ENCODE measurements at places on chromosomes 11 and 22. TPM values are rescaled to one million over a fixed set of nuclear protein-coding genes. Genes with fewer than 3 reads are reported as not detected.
A peak's percentile ranks its signal among the peaks of the same experiment; 100 is the strongest.

GRCh38 chr11:97764605-97765004 is 1256.1 kb upstream of the CNTN5 start:
- H3K4me3 ChIP-seq: no peak overlapping the region
- no peaks in the 10 kb centered on the region for H3K27me3 ChIP-seq

- H3K36me3 ChIP-seq: no peaks in the 10 kb centered on the region
- no peaks in the 10 kb centered on the region for H3K27me3 ChIP-seq
- H3K27ac ChIP-seq: no peak overlapping the region
- no peak overlapping the region for H3K4me3 ChIP-seq
- no peak for DNase-seq
These were observed 119.6 kb downstream of the DYNC2H1 start for GRCh38 chr11:103228807-103229206.

DNA sequence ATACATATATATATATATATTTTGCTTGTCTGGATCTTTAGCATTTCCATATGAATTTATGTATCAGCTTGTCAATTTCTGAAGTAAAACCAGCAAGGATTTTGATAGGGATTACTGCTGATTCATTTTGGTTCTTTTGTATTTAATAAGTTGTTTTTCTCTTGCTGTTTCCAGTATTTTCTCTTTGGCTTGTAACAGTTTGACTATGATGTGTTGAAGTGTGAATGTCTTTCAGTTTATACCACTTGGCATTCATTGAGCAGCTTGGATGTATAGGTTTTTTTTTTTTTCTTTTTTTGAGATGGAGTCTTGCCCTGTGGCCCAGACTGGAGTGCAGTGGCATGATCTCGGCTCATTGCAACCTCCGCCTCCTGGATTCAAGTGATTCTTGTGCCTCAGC is 12.4 kb downstream of the LDHAL6A start:
- no peak overlapping the region for H3K4me3 ChIP-seq
- no peak overlapping the region for H3K27ac ChIP-seq
- no peaks in the 10 kb centered on the region for H3K27me3 ChIP-seq

DNA sequence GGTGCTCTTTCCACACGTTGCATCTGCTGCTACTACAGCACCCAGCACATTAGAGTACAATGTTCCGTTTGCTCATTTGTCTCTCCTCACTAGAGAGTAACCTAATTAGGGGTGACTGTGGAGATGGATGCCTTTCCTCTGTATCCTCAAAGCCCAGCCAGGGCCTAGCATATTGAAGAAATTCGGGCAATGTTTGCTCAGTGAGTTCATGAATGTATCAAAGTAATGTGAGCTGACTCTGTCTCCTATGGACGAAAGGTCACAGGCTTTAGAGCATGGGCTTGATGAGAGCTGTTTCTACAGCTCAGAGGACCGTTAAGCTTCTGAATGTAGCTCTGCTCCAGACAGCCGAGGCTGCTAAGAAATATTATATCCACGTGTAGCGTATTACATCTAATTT is 67.5 kb downstream of the C11orf58 start:
- H3K27ac ChIP-seq: no peak overlapping the region
- H3K4me3 ChIP-seq: no peak overlapping the region
- DNase-seq: no peak
- H3K27me3 ChIP-seq: no peaks in the 10 kb centered on the region

GRCh38 chr22:45987136-45987861 is 10.3 kb upstream of the WNT7B start:
- no peak for DNase-seq
- H3K27ac ChIP-seq: no peak overlapping the region
- no peaks in the 10 kb centered on the region for H3K4me1 ChIP-seq
- H3K36me3 ChIP-seq: no peaks in the 10 kb centered on the region
- peaks cover 2% of the 10 kb centered on the region for H3K27me3 ChIP-seq

GRCh38 chr11:44923115-44923514 is 27.6 kb downstream of the TP53I11 start:
- no peak overlapping the region for H3K27ac ChIP-seq
- no peaks in the 10 kb centered on the region for H3K36me3 ChIP-seq
- no peak overlapping the region for H3K4me3 ChIP-seq
- no peaks in the 10 kb centered on the region for H3K4me1 ChIP-seq

- peak overlapping the region; percentile 97 for H3K4me3 ChIP-seq
- DNase-seq: no peak
- peaks cover 3% of the 10 kb centered on the region for H3K36me3 ChIP-seq
- peaks cover 41% of the 10 kb centered on the region for H3K4me1 ChIP-seq
- H3K27ac ChIP-seq: peak overlapping the region; percentile 95
These were observed 451 bp downstream of the FHIP1B start for GRCh38 chr11:6233984-6234386.

DNA sequence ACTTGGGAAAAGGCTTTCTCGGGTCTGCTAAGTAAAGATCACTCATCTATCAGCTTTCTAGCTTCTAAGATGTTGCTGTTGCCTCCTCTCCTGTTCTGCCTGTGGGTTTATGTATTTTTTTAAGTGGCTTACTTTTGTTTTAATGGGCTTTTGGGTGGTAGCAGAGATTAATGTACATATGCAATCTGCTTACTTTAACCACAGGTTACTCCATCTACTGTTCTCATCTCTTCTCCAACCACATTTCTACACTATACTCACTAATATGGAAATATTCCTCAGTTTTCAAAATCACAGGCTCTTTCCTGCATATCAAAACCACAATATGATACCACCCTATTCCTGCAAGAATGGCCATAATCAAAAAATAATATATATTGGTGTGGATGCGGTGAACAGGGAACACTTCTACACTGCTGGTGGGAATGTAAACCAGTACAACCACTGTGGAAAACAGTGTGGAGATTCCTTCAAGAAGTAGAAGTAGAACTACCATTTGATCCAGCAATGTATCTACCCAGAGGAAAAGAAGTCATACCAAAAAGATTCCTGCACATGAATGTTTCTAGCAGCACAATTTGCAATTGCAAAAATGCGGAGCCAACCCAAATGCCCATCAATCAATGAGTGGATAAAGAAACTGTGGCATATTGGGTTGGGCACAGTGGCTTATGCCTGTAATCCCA is 288.8 kb downstream of the SWAP70 start:
- H3K4me1 ChIP-seq: no peaks in the 10 kb centered on the region
- peaks cover 6% of the 10 kb centered on the region for H3K27me3 ChIP-seq
- no peak overlapping the region for H3K27ac ChIP-seq
- DNase-seq: no peak
- no peak overlapping the region for H3K4me3 ChIP-seq

- H3K27ac ChIP-seq: peak overlapping the region; percentile 90
- H3K27me3 ChIP-seq: peaks cover 6% of the 10 kb centered on the region
- peaks cover 16% of the 10 kb centered on the region for H3K36me3 ChIP-seq
- H3K4me3 ChIP-seq: peak overlapping the region; percentile 87
- no peak for DNase-seq
These were observed 1.1 kb downstream of the CAVIN3 start for GRCh38 chr11:6319001-6319703.

DNA sequence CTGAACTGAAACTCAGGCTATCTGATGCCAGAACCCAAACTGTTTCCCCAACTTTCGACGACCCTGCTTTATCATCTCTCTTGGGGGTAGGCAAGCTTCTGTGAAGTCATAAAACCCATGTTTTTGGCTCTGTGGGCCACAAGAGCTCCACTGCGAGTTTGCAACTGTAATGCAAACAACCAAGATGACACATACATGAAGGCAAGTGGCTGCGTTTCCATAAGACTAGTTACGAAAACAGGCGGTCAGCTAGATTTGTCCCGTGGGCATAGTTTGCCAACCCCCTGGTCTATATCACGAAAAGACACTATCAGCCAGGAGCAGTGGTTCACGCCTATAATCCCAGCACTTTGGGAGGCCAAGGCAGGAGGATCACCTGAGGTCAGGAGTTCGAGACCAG is 37.5 kb downstream of the TPST2 start:
- no peak for DNase-seq
- peaks cover 2% of the 10 kb centered on the region for H3K36me3 ChIP-seq
- no peak overlapping the region for H3K27ac ChIP-seq
- peaks cover 2% of the 10 kb centered on the region for H3K4me1 ChIP-seq
- H3K27me3 ChIP-seq: no peaks in the 10 kb centered on the region
- H3K4me3 ChIP-seq: no peak overlapping the region

DNA sequence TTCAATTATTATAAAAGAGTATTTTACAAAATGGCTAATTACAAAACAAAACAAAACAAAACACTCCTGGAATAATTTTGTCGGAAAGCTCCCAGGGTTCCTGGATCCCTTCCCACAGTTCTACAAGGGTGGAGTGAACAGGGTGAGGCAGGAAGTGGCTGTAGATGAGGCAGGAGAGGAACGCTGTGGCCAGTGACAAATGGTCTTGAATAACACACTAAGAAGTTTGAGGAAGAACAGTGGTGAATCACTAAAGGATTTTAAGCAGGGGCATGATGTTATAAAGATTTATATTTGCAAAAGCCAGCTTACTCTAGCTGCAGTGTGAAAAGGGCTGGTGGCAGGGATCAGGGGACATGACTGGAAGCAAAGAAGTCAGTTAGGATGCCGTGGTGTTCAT is 33.8 kb upstream of the APOA1 start:
- H3K4me1 ChIP-seq: peaks cover 3% of the 10 kb centered on the region
- H3K27ac ChIP-seq: no peak overlapping the region
- no peak for DNase-seq
- peaks cover 64% of the 10 kb centered on the region for H3K36me3 ChIP-seq
- no peak overlapping the region for H3K4me3 ChIP-seq

DNA sequence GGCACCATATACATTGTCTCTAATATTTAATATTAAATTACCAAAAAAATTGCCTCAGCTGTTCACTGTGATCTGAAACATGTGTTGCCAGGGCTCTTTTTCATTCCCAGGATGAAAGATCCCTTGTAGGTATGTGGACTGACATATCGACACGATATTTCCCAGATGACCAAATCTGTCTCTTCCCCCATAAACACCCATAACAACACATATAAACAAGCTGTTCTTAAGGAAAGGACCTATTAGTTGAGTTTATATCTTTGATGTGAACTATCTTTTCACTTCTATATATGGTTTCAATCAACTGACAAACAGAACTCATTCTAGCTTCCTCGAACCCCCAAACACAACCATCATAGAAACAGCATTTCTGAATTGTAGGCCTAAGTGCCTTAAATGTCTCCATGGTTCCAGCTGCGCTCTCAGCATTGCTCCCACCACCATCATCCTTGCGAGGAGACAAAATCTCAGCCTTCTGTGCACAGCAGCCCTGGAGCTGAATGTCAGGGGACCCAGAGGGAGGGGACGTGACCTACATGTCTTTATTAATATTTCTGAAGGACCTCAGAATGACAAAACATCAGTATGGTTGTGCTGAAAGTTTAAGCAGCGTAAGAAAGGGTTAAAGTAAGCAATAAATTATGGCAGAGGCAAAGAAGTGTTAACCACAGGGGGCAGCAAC is 67.0 kb downstream of the ETS1 start:
- H3K27ac ChIP-seq: peak overlapping the region; percentile 90
- H3K36me3 ChIP-seq: peaks cover 68% of the 10 kb centered on the region
- DNase-seq: no peak
- H3K4me3 ChIP-seq: peak overlapping the region; percentile 97
- peaks cover 51% of the 10 kb centered on the region for H3K4me1 ChIP-seq

GRCh38 chr22:41801886-41802285 is 1.4 kb downstream of the CCDC134 start:
- peaks cover 22% of the 10 kb centered on the region for H3K36me3 ChIP-seq
- no peaks in the 10 kb centered on the region for H3K27me3 ChIP-seq
- peaks cover 33% of the 10 kb centered on the region for H3K4me1 ChIP-seq
- DNase-seq: no peak
- peak overlapping the region; percentile 93 for H3K4me3 ChIP-seq

- H3K36me3 ChIP-seq: peaks cover 20% of the 10 kb centered on the region
- peaks cover 46% of the 10 kb centered on the region for H3K4me1 ChIP-seq
- no peaks in the 10 kb centered on the region for H3K27me3 ChIP-seq
- peak; percentile 54 for DNase-seq
- H3K27ac ChIP-seq: peak overlapping the region; percentile 9
- H3K4me3 ChIP-seq: no peak overlapping the region
These were observed 22.8 kb downstream of the ARRB1 start for GRCh38 chr11:75328426-75329277.

GRCh38 chr11:118200901-118201680 is 23.7 kb downstream of the JAML start:
- H3K27ac ChIP-seq: no peak overlapping the region
- DNase-seq: peak; percentile 44
- H3K4me3 ChIP-seq: no peak overlapping the region
- peaks cover 22% of the 10 kb centered on the region for H3K4me1 ChIP-seq

DNA sequence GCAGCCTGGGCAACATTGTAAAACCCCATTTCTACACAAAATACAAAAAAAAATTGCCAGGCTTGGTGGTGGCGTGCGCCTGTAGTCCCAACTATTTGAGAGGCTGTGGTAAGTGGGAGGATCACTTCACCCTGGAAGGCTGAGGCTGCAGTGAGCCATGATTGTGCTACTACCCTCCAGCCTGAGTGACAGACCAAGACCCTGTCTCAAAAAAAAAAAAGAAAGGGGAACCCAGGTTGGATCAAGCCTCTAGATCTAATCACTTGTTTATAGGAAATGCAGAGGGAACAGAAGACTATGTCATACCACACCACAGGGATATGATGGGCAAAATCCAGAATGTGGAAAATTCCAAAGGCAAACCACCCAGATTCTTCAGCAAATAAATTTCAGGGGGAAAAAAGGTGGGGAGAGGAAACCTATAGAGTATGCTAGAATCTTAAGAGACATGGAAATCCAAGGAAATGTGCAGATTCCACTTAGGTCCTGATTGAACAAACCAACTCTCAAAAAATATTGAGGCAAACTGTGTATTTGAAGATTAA is 16.5 kb upstream of the MALAT1 start:
- no peaks in the 10 kb centered on the region for H3K27me3 ChIP-seq
- H3K4me3 ChIP-seq: no peak overlapping the region
- DNase-seq: no peak
- H3K27ac ChIP-seq: no peak overlapping the region
- no peaks in the 10 kb centered on the region for H3K36me3 ChIP-seq
- peaks cover 8% of the 10 kb centered on the region for H3K4me1 ChIP-seq

- H3K4me1 ChIP-seq: peaks cover 63% of the 10 kb centered on the region
- no peaks in the 10 kb centered on the region for H3K27me3 ChIP-seq
- peak overlapping the region; percentile 28 for H3K4me3 ChIP-seq
These were observed 55.8 kb upstream of the RRAS2 start for GRCh38 chr11:14414470-14415461.

DNA sequence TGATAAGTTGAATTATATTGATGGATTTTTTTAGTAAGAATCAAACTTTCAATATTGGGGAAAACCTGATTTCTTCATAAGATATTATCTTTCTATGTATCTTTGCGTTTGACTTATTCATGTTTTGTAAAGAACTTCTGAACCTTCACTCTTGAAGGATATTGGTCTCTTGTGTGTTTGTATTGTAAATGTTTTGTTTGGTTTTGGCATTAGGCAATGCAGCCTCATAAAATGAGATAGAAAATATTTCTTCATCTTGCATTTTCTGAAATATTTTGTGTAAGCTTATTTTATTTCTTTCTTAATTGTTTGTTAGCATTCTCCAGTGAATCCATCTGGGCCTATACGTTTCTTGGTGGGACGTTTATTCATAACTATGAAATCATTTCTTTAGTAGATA is 271.9 kb downstream of the RAB38 start:
- no peak for DNase-seq
- H3K27ac ChIP-seq: no peak overlapping the region
- no peaks in the 10 kb centered on the region for H3K4me1 ChIP-seq
- no peak overlapping the region for H3K4me3 ChIP-seq
- H3K27me3 ChIP-seq: peaks cover 2% of the 10 kb centered on the region

ASCC2 gene
- total RNA-seq: 69.8 TPM

OMP gene
- not detected for total RNA-seq

OR51E2 gene
- not detected for total RNA-seq

Measured in activated T-helper 2 cell treated with anti-CD3 and anti-CD28 coated beads, Interferon-gamma antibody, Interleukin-2, Interleukin-4, amounts not matched to agents 10 μg/mL and 5 μg/mL and 100 μg/mL, durations not matched to agents 14 hours and 24 hours and 36 hours (primary cell).